Stimulated activated CD4-positive, alpha-beta T cell treated with anti-CD3 and anti-CD28 coated beads, TNF-alpha, amount 100 ng/mL, for 24 hours (primary cell): ENCODE measurements at places on chromosomes 4 and X.

DNA sequence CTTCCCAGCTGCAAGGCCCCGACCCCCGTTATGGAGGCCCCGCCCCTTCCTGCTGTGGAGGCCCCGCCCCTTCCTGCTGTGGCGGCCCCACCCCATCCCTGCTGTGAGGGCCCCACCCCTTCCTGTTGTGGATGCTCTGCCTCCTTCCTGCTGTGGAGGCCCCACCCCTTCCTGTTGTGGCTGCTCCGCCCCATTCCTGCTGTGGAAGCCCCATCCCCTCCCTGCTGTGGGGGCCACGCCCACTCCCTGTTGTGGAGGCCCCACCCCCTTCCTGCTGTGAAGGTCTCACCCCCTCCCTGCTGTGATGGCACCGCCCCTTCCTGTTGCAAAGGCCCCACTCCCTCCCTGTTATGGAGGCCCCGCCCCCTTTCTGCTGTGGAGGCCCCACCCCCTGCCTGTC lies 104.9 kb upstream of the PSAPL1 start:
- DNase-seq = no peak

DNA sequence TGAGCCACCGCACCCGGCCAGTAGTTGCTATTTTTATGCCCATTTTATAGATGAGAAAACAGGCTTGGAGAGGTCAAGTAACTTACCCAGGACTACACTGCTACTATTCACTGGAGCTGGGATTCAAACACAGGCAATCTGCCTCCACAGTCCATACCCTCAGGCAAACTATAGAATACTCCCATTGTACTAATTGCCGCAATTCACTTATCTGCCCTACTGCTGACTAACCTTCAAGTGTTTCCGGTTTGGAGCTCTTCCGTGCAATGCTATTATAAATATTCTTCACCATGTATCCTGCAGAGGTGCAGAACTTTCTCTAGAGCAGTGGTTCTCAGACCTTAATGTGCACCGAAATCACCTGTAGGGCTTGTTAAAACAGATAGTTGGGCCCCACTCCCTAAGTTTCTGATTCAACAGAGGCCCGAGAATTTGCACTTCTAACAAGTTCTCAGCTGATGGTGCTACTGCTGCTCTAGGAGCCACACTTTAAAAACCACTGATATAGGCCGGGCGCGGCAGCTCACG lies 1.9 kb upstream of the G3BP2 start:
- DNase-seq = no peak

GRCh38 chrX:148771440-148771839 lies 271.0 kb downstream of the AFF2 start:
- no peak for DNase-seq

GRCh38 chr4:120227554-120227953 lies 160.9 kb upstream of the MAD2L1 start:
- no peak for DNase-seq

DNA sequence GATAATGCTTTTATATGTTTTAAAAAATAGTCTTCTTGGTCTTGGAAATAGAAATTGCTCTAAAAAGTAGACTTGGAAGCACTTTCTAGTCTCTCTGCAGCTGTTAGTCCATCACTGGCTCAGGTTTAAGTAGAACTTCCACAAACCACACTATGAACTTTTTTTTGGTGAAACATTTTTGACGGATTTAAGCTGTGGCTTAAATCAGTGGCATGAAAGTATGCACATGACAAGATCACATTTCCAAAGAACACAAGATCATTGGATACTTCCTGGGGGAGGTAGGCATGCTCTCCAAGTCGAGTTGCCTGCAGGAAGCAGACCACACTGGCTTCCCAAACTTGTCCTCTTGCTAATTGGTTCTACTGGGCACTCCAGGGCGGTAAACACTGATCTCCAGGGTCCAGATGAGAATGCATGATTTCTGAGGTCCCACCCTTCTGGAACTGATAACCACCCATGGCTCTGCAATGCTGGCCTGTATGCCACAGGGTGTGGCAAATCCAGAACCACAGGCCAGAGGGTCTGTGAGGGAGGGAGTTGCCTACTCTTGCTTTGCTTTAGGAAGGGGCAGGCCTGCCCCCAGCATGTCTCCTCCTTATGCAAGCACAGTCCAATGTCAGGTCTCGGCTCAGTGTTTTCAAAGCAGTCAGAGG lies 331.9 kb upstream of the SFRP2 start:
- no peak for DNase-seq

GRCh38 chr4:39046249-39046648 lies 14.0 kb upstream of the TMEM156 start:
- no peak for DNase-seq

- no peak for DNase-seq
Measured at GRCh38 chrX:109785053-109785452, 52.0 kb upstream of the ACSL4 start.

DNA sequence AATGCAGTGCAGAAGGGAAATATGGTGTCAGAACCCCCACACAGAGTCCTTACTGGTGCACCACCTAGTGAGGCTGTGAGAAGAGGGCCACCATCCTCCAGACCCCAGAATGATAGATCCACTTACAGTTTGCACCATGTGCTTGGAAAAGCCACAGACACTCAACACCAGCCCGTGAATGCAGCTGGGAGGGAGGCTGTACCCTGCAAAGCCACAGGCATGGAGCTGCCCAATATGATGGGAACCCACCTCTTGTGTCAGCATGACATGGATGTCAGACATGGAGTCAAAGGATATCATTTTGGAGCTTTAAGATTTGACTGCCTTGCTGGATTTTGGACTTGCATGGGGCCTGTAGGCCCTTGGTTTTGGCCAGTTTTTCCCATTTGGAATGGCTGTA lies 34.2 kb upstream of the PGM2 start:
- no peak for DNase-seq

DNA sequence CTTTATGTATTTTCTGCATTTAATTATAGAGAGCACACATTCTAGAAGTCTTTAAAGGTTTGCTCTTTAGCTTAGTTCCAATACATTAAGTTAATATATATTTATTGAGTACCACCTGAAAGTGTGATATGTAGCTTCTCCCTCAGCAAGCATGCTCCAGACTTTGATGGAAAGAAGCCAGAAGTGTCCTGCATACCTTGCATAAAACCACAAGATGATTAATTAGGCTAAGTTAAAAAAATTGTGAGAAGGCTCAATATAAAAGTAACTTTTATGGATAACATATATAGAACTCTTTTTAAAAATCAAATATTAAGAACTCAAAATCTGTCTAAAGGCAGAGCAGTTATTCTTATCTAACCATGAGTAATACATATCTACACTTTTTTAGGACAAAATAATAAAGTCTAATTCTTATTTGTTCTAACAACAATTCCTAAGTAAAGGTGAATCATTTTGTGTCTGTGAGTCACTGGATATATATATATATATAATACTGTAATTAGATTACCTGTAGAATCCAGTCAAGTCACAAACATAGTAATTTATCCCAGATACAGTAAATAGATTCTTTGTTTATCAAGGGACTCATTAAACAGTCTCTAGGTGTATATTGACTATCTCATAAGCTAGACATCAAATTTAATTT lies 51.2 kb downstream of the INTS12 start:
- no peak for DNase-seq

DNA sequence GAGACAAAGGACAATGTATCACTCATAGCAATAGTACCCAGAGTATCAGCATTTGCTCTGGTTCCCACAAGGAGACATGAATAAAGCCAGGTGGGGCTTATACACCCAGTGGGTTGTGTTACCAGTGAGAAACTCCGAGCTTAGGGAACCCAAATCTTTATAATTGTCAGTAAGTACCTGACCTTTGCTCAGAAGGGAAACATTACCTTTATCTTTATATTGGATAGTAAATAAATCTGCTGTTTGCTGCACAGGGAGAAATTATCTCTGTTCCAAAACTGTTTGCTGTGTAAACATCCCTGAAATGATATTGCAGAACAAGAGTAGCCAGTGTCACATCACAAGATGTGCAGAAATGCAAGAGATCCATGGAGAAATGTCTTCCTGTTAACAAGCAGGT lies 12.1 kb upstream of the SLAIN2 start:
- no peak for DNase-seq

DNA sequence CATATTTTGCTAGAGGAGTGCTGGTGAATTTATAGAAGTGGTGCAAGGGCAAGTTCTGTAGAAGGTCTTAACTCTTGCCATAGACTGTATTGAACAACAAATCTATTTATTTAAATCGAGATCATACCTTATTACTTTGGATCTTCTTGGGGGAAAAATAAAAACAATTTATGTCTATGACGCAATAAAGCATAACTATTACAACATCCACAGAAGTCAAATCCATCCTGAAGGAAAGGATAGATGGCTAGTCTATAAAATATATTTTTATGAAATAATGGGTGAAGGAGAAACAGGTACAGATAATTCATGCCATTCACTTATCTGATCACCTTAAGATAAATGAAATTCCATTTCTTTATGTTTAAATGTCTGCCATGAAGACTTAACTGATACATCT lies 1168.8 kb upstream of the AGA start:
- no peak for DNase-seq

- no peak for DNase-seq
Measured at GRCh38 chr4:183445097-183445428, 627 bp downstream of the CDKN2AIP start.

GRCh38 chr4:99755223-99755944 lies 61.2 kb upstream of the DAPP1 start:
- no peak for DNase-seq

DNA sequence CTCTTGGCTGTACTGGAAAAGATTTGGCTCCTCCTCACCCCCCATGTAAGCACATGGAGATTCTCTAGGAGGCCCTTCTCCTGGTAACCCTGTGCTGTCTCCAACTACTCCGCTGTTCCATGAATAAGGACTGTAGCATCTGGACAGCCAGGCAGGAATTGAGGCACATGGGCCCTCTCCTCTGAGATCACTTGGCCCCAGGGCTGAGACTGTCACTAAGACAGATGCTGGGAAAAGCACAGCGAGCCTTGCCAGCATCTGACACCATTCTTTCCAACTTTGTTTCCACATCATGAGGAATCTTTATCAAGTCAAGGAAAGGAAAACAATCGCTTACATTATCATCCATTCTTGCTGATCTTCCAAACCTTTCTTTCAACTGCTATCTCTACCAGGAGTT lies 222.6 kb upstream of the INTU start:
- DNase-seq = no peak

- DNase-seq = peak; percentile 20
Measured at GRCh38 chrX:19964017-19964710, 26.7 kb downstream of the BCLAF3 start.

- no peak for DNase-seq
Measured at GRCh38 chr4:133972586-133972985, 229.0 kb downstream of the PABPC4L start.

DNA sequence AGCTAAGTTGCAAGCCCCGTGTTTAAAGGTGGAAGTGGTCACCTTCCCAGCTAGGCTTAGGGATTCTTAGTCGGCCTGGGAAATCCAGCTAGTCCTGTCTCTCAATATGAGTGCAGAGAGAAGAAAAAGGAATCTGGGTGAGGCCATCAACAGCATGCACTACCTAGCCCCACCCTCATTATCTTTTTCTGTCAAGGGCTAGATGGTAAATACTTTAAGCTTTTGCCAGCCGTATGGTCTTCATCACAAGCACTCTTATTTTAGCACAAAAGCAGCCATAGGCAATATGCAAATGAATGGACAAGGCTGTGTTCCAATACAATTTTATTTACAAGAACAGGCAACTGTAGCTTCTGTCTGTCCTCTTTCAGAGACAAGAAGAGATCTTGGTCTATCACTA lies 282.9 kb downstream of the ZNF674 start:
- no peak for DNase-seq

- DNase-seq = no peak
Measured at GRCh38 chr4:96767815-96768480, 928.1 kb downstream of the PDHA2 start.

- DNase-seq = no peak
Measured at GRCh38 chr4:173626277-173626676, 96.2 kb upstream of the HAND2 start.

- no peak for DNase-seq
Measured at GRCh38 chr4:4333265-4333706, 43.2 kb downstream of the ZBTB49 start.

DNA sequence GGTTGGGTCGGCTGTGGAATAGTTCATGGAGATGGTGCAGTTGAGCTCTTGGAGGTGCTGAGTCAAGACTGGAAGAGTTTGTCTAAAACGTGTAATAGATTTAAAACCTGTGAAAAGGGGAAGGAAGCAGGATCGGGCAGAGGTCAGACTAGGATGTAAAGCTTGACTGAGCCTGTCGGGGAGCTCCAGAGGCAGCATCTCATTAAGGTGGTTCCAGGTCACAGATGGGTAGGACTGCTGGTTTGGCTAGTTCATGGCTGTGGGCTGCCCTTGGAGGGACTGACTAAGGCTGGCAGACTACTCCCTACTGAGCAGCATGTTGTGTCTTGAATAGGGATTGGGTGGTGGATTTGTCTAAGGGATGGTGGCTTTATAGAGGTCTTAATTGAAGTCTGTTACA lies 28.4 kb upstream of the WDR1 start:
- no peak for DNase-seq

DNA sequence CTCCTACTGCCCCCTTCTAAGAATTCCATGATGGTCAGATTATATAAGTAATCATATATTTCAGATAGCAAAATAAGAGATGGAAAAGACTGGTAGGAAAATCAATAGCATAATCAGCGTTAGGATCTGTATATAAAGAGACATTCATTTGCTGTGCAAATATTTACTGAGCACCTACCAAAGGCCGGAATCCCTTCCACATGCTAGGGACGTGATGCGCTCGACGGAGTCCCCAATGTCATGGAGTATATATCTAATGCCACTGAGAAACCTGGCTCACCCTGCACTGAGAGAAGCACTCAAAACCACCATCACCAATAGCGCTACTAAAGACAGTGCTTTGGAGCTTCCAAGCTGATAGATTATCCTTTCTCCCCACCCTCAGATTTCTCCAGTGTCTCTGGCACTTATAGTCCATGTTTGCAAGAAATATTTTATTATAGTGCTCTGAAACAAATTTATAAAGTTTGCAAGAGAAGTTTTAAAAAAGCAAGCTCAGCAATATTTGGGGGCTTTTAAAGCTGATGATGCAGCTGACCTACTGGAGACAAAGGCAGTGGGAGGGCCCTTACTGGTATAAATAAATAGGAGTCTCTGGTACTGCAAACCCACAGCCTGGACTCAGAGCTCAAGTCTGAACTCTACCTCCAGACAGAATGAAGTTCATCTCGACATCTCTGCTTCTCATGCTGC lies at the start of gene CXCL13:
CXCL13 (plus strand) TSS at position 611 of the 693 bp plus-strand sequence; CDS start at position 657, 46 bp downstream.
- DNase-seq = no peak

DNA sequence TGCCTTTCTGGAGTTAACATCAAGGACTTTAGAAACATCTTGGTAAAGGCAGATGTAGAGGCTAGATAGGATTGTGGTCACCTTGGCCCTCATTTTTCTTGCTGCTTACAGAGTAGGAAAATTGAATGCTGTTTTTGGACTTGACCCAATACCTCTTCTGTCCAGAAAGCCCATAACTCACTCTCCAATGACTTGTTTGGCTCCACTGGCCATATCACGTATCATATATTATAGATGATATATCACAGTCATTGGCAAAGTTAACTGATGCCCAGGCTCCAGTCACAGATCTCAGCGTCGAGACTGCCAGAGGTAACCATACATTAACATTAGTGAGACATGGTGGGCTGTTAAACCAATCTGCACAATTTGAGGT lies 88.1 kb upstream of the PLAC1 start:
- DNase-seq = no peak

- DNase-seq = no peak
Measured at GRCh38 chr4:61716426-61716825, 516.3 kb downstream of the ADGRL3 start.
